Activated CD8-positive, alpha-beta memory T cell treated with anti-CD3 and anti-CD28 coated beads for 4 hours (primary cell): ENCODE measurements at places on chromosomes 1 and 21.
A peak's percentile ranks its signal among the peaks of the same experiment; 100 is the strongest.

GRCh38 chr1:1732381-1732780, 8.2 kb upstream of the CDK11A start:
- no peak for DNase-seq

GRCh38 chr1:162680419-162681121, 48.3 kb downstream of the DDR2 start:
- no peak for DNase-seq

DNA sequence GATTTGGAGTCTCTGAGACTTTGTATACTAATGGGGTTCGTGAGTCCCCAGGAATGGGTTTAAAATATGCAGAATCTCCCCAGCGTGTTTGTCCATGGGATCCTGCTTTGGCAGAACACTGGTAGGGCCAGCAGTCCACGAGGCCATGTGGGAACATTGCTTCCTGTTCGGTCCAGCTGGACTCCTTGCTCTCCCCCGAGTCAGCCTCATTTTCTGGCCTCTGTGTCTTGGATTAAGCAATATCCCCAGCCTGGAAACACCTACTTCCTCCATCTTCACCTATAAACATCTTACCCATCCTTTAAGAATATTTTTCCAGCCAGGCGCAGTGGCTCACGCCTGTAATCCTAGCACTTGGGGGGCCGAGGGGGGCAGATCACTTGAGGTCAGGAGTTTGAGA, 142.4 kb downstream of the NAV1 start:
- no peak for DNase-seq

DNA sequence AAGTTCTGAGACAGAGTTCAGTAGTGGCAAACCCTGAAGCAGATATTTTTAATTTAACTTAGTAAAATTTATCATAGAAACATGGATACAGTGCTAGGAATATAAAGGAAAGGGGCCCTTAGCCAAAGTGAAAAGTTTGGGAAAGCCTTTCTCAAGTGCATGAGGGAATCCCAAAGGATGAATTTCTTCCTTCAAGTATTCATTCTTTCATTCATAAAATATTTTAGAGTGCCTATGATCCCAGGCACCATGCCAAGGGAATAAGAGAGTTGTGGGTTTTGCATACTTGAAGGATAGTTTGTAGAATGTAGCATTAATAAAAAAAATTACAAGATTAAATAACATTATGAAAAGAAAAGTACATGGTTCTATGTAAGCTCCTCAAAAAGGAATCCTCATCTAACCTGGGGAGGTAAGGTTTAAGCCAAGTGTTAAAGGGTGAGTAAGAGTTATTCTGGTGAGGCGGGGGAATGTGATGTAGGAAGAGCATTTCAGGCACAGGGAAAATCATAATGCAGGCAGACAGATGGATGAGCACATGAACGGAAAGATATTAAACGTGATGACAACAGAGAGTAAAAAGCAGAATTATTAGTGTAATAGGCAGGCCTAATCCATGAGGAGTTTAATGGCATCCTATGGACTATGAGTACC, 40.4 kb upstream of the NTNG1 start:
- no peak for DNase-seq

DNA sequence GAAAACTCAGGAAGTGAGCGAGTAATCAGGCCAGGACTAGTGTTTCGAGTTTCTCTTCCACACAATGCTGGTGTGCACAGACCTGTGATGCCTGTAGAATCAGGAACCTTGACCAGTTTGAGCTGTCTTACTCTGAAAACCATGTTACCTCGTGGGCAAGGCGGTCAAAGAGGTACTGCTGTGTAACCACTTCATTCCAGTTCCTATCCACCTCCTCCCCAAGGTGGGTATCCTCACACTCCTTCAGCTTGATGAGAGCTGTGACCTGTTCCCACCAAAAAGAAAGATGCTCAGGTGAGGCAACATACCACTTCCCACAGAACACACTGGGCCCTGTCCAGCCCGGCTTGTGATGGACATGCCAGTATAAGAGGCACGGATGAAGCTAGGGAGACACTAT, 88.1 kb downstream of the NRDC start:
- DNase-seq, result no peak

DNA sequence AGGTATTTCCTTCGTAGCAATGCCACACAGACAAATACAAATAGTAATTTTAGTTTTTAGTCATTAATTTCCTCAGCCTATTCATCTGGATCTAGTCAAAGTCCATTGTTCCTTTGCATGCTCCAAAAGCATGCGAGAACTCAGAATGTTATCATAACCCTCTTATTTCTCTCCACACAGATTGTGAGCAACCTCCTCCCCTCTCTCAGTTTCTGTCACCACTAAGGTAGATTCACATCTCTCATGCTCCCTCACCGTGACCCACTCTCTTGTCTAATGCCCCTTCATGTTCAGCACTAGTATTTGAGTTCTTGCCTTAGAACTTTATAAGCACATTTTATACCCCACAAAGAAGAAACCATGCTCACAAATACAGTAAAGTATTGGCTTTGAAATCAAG, 582.4 kb downstream of the PLA2G4A start:
- no peak for DNase-seq

- DNase-seq, result no peak
Observed at GRCh38 chr1:147673406-147673805, 3.1 kb upstream of the ACP6 start.

GRCh38 chr1:215476541-215476940, 90.6 kb upstream of the KCTD3 start:
- no peak for DNase-seq

GRCh38 chr1:79105500-79105899, 99.0 kb upstream of the ADGRL4 start:
- no peak for DNase-seq

DNA sequence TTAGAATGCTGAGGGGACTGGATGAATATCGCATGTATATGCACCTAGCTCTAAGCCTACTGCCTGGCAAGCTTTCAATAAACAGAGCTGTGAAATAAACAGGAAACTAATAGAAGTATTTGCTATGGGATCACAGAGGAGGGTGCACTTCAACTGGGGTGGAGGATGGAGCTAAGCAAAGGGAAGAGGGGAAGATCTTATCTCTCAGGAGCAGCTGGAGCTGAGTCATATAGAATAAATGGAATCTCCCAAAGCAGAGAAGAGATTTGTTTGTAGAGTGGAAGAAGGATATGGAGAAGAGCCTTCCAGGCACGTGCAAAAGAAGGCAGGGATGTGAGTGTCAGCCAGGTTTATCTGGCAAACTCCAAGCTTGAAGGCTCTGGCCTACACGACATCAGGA, 17.0 kb upstream of the KCNA10 start:
- no peak for DNase-seq

GRCh38 chr1:223827193-223827663, 18.5 kb downstream of the TP53BP2 start:
- DNase-seq, result no peak

DNA sequence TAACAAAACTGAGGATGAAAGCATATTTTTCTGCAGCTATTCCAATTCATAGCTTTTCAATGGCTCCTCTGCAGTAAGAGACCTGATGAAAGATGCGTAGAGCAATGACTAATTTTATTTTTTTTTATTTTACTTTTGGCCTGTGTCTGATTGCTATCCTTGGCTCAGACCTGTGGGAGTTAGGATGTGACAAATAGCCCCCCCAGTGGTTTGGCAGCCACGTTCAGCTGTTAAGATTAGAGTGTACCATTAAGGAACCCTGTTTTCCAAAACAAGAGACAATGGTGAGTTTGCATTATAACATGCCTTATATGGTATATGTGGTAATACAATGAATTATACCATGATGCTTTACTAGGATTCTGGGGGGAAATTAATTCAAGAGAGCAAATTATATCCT, 264.7 kb downstream of the CACNA1E start:
- no peak for DNase-seq

GRCh38 chr1:26824731-26825130, 1.8 kb upstream of the ZDHHC18 start:
- DNase-seq, result no peak

DNA sequence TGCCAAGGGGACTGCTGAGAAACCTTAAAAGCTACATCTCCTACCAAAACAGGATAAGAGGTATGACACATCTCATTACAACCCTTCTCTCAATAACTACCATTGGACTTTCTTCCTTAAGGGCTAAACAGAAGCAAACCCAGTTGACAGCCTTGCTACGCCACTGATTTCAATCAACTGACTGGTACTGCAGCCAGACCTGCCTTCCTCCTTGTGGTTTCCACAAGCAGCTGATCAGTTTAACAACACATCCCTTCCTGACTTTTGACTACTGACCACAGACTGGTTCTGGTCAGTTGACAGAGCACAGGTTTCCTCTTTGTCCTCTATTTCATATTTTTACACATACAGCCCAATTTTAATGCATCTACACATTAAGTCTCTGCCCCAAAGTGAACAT, 108.8 kb downstream of the ADAMTS1 start:
- DNase-seq, result no peak

DNA sequence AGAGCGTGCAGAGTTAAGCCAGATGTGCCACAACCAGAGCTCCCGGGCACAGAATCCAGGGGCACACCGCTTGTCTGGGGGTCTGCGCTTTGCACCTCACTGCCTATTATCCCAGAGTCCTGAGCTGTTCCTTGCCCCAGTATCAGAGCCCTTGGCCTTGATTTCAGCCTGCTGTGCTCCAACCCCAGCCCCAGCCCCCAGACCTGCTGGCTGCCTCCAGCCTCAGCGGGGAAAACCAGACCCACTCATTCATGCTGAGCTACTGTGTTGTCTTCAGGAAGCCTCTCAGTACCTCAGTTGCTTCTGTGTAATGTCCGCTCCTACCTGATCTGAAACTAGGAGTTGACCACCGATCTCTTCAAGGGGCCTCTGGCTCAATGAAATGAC, 1.1 kb downstream of the IKBKE start:
- DNase-seq, result no peak

- no peak for DNase-seq
Observed at GRCh38 chr1:95287081-95287480, 53.1 kb downstream of the RWDD3 start.

- DNase-seq, result no peak
Observed at GRCh38 chr1:5447503-5447960, 544.7 kb downstream of the NPHP4 start.

DNA sequence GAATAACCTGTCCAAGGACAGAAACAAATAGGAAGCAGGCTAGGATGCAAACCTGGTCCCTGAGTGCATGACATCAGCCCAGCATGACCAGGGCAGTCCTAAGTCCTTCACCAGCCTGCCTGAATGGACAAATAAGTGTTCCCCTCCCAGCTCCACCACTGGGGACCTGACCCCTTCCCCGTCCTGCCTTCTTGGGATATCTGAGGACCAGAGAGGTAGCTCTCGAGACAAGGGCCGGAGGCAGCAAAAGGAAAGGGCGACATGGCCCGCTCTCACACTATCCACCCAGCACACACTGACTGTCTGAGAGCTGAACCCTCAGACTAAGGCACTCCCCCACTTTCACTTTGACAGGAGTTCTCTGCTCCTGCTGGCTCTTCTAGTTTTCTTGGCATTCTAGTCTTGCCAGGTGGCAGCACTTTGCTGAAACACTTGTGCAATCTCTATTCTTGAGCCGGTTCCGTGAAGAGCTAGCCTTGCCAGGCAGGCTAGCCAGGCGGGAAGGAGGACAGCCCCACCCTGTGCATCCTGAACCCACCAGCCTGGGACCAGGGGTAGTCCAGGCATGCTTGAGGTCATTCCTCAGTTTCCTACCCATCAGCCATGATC, 251.1 kb upstream of the RAB4A start:
- no peak for DNase-seq

DNA sequence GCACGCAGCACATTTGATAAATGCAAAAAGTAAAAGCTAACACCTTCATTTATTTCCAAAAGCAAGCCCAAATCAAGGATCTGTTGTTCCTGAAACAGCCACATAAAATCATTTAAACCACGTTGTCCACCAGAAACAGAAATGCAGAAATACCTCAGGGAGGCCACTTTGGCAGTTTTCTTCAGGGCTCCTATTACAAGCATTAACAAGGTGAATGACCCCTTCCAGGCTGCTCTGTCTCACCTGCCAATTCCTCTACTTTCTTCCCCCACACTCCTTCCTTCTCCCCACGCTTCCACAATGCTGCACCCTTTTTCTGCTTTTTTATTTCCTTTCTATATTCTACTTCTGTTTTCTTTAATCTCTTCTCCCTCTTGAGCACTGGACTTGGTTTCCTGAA, 55.0 kb upstream of the PTGFRN start:
- DNase-seq, result no peak

DNA sequence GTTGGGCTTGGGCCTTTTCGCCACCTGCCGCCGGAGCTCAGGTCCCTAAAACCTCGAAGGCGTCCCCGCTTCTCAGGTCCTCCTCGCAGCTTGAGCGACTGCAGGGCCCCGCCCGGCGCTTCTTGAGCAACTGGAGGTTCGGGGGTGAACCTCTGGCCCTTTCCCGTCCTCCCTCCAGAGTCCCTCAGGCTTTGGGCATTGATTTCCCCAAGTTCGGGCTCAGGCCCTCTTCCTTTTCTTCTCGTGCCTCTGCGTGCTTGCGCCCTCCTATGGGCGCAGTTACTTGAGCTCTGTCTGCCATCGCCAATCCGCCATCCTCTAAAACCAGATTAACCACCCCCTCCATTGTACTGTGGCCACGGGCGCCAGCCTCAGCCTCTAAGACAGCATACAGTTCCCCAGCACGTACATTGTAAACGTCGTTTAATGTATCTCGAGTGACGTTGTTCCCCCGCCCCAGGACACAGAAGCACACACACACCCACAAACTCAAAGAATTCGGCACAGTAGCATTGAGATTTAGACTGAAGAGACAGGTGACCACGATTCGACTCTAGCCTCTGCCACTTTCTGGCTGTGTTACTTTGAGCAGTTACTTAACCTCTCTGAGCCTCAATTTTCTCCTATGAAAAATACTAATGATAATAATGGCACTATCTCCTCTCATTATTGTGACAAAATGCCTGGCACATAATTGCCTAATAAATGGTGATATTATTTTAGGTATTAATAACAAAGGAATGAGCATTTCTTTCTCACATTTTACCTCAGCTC, 22.6 kb downstream of the BTG2 start:
- peak; percentile 55 for DNase-seq
